ENCODE measurements at places on chromosomes 1 and 21. TPM values are rescaled to one million over a fixed set of nuclear protein-coding genes. Genes with fewer than 3 reads are reported as not detected.

The CTTNBP2NL gene
- 53.8 TPM for total RNA-seq

DNA sequence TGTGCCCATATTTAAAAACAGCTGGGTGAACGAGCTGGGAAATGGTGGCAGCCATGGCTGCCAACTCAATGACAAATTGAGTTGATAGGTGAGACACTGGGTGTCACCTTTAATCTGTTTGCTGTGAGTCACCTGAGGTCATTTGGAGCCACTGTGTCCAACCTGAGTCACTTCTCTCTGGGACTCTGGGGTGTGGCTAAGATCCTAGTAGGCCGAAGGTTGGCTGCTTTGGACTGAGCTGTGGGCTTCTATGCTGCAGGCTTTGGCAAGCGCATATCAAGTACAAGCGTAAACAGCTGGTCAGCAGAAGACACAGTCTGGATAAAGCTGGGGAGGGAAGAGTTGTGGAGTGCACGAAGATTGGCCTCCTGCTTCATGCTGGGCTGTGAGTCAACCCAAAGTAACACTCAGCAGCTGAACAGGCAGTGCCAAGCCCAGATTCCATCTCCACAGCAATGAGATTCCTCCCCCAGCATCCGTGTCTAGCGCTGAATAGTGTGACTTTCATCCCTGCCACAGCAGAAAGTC lies 24.0 kb downstream of the TEX35 start:
- H3K27ac ChIP-seq, result peak overlapping the region; percentile 87
- peaks cover 10% of the 10 kb centered on the region for H3K4me1 ChIP-seq
- no peaks in the 10 kb centered on the region for H3K36me3 ChIP-seq
- H3K27me3 ChIP-seq, result no peaks in the 10 kb centered on the region
- H3K4me3 ChIP-seq, result no peak overlapping the region
- no peak for DNase-seq

DNA sequence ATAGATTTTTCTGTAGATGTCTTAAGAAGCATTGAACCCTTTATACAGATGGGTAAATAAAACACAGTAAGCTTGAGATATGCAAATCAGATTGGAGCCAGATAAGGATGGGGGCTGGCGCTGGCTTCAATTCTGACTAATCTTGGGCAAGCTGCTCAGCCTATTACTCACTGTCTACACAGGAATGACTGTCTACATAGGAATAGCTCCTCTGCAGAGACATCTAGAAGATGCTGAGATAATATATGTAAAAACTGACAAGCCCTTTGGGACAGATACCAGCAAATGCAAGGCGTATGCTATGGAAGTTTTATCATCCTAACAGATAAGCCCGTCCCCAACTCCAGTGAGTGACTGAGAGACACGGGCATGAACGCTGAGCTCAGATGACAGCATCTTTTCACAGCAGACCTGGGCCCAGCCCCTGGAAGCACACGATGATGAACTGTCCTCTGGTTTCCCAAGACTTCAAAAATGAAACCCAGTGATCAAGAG lies 1.7 kb downstream of the CLDN14 start:
- DNase-seq, result no peak
- no peaks in the 10 kb centered on the region for H3K36me3 ChIP-seq
- H3K4me1 ChIP-seq, result no peaks in the 10 kb centered on the region
- H3K27ac ChIP-seq, result no peak overlapping the region
- H3K4me3 ChIP-seq, result no peak overlapping the region
- H3K27me3 ChIP-seq, result no peaks in the 10 kb centered on the region

DNA sequence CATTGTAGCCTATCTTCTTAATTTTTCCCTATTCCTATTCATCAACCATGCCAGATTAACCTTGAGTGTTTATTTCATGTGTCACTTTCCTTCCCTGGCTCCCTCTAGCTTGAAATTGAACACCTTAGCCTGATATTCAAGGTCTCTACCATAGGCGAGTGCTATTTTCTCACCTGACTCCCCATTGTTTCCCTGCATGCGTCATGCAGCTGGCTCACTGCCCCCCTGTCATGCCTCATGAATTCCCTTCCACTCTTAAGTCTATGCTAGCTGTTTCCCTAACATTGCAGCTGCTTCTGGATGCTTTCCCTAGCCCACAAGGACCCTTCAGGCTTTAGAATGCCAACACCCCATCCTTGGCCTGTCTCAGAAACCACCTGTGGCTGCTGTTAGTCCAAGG lies 56.7 kb upstream of the CD1D start:
- no peak overlapping the region for H3K27ac ChIP-seq
- no peaks in the 10 kb centered on the region for H3K4me1 ChIP-seq
- no peak overlapping the region for H3K4me3 ChIP-seq
- DNase-seq, result no peak

Measured in Peyer's patch (tissue), 4 donors.